ENCODE measurements at places on chromosomes 3 and 15.

- no peak for DNase-seq
Measured at GRCh38 chr3:64224826-64225610, at the start of gene PRICKLE2. TSS of gene PRICKLE2 (minus strand) at chr3:64225466. CDS start at chr3:64198927, 26,539 bp downstream.

GRCh38 chr3:100523050-100523760, 30.8 kb downstream of the TMEM45A start:
- DNase-seq = no peak

- no peak for DNase-seq
Measured at GRCh38 chr15:100241572-100242482, 99.9 kb downstream of the ADAMTS17 start.

GRCh38 chr3:59401924-59402323, 352.1 kb upstream of the CFAP20DC start:
- DNase-seq = no peak

- DNase-seq = no peak
Measured at GRCh38 chr3:41629986-41630385, 331.9 kb downstream of the ULK4 start.

GRCh38 chr15:83512459-83512858, 65.3 kb downstream of the SH3GL3 start:
- DNase-seq = no peak

- no peak for DNase-seq
Measured at GRCh38 chr3:166734734-166735133, 645.4 kb downstream of the ZBBX start.

DNA sequence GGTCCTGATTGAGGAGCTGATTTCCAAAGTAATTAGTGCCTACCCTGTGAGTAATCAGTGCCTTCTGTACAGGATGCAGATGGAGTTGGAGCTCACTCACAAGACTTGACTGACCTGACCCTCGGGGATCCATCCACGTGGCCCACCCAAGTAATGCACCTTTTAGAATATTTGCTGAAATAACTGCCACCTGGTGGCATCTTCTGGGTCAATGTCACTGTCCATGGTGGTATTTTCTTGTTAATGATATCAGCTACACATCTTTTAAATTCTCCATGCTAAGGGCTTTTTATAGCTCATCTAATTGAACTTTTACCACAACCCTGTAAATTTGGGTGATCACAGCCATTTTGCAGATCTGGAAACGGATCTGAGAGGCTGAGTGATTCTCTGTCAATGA, 74.3 kb upstream of the ANKRD34C start:
- DNase-seq = no peak

DNA sequence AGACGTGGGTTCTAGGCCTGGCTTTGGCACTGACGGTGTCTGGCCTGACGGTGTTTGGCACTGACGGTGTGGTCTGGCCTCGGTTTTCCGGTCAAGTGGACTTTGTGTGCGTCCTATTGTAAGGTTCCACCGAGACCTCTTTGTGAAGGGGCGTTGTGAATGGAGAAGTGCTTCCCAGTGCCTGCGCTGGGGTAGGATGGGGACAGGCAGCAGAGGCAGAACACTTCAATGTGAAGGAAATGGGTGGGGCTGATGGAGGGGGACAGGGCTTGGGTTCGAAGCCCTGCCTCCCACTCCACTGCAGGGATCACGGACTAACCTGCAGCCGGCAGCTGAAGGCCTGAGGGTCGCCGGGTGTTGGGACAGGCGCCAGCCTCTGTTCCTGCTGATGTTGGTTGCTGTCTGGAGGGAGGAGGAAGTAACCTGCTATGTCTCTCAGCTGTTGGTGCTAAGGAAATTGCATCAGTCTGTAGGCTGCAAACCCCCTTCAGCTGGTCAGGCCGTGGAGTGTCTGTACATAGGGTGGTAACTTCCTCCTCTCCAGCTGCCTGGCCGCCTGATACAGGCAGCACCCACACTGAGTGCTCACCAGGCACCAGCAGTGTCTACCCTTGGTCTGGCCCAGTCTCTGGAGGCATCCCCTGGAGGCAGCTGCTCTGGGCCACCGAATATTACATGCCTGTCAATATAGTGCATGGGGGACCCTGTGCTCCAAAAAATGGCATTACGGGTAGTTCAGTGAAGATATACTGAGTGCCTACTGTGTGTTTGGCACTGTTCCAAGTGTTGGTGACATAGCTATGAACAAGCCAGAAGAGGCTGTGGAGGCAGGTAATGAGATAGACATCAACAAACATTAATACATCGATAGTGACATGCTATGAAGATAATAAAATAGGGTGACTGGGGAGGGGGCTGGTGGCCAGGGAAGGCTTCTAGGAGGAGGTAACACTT, 1.1 kb downstream of the TM6SF1 start:
- no peak for DNase-seq

Measured in cortex of kidney (tissue), 1 donor.